ENCODE measurements at places on chromosomes 4 and X.

GRCh38 chr4:101141230-101141629, 206.1 kb downstream of the PPP3CA start:
- DNase-seq, result no peak
- H3K4me3 ChIP-seq, result no peak overlapping the region
- H3K27me3 ChIP-seq, result no peaks in the 10 kb centered on the region
- H3K36me3 ChIP-seq, result no peaks in the 10 kb centered on the region

DNA sequence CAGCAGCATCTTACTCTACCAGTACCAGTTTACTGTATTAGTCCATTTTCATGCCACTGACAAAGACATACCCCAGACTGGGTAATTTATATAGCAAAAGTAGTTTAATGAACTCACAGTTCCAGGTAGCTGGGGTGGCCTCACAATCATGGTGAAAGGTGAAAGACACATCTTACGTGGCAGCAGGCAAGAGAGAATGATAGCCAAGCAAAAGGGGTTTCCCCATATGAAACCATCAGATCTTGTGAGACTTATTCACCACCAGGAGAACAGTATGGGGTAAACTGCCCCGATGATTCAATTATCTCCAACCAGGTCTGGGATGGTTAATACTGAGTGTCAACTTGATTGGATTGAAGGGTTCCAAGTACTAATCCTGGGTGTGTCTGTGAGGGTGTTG, 69.3 kb downstream of the YIPF6 start:
- no peaks in the 10 kb centered on the region for H3K36me3 ChIP-seq
- H3K27me3 ChIP-seq, result no peaks in the 10 kb centered on the region
- H3K4me1 ChIP-seq, result no peaks in the 10 kb centered on the region

- no peak for DNase-seq
- no peaks in the 10 kb centered on the region for H3K4me1 ChIP-seq
- H3K27me3 ChIP-seq, result no peaks in the 10 kb centered on the region
- H3K27ac ChIP-seq, result no peak overlapping the region
Observed at GRCh38 chrX:71017396-71017939, 50.7 kb downstream of the SNX12 start.

DNA sequence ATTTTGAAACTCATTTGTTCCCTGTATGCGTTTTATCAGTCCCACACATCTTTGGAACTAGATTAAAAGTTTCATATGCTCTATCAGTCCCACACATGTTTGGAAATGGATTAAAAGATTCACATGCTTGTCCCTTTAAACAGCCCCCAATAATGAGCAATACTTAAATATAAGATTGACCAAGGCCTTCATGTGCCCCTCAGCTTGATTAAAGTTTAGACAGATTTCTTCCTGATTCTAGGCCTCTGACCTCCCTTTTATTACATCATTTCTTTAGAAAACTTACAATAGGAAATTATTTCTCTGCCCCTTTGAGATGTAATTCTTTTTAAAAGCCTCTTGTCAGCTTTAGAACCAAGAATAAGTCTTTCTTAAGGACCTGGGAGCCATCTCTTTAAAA, 31.7 kb upstream of the CABS1 start:
- no peak overlapping the region for H3K4me3 ChIP-seq
- no peak for DNase-seq
- H3K27me3 ChIP-seq, result no peaks in the 10 kb centered on the region
- H3K36me3 ChIP-seq, result no peaks in the 10 kb centered on the region

- H3K4me3 ChIP-seq, result no peak overlapping the region
- H3K27me3 ChIP-seq, result no peaks in the 10 kb centered on the region
- no peak for DNase-seq
Observed at GRCh38 chr4:147408189-147408588, 72.7 kb upstream of the EDNRA start.

DNA sequence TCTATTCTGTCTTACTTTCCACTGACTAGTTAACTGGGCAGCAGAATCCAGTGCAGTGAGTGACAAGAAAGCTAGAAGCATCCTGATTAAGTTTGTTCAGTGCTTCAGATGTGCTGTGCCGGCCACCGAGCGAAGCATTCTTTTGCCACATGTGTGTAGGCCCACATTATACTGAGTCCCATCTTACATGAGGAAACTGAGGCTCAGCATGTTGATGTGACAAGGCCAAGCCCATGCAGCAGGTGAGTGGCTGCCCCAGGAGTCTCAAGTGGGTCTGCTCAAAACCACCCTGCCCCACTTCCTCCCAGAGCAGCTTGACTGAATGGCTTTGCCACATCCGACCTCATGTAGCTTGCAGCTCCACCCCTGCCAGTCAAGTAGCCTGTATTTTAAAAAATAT, 50.5 kb downstream of the RHOH start:
- no peaks in the 10 kb centered on the region for H3K27me3 ChIP-seq
- no peak overlapping the region for H3K4me3 ChIP-seq
- no peaks in the 10 kb centered on the region for H3K36me3 ChIP-seq
- H3K27ac ChIP-seq, result no peak overlapping the region
- H3K4me1 ChIP-seq, result no peaks in the 10 kb centered on the region

DNA sequence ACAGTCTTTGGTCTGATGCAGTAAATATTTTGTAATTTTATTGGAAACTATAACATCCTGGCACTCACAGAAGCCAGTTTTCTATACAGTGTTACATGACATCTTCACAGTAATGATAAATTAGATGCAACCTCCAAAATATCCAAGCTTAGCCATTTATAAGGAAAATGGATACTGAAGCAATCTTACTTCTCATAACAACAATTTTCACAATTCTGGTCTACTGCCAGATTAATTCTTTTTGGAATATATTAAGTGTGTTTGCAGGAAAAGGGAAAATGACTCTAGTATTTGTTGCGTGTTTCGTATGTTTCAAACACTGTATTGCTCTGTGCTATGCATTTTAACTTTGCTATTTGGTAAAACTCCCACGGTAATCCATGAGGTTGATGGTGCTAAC, 1870.9 kb downstream of the ARAP2 start:
- H3K27me3 ChIP-seq, result no peaks in the 10 kb centered on the region
- no peaks in the 10 kb centered on the region for H3K36me3 ChIP-seq
- no peak for DNase-seq

- DNase-seq, result no peak
- no peaks in the 10 kb centered on the region for H3K36me3 ChIP-seq
- H3K27me3 ChIP-seq, result no peaks in the 10 kb centered on the region
- no peak overlapping the region for H3K4me3 ChIP-seq
- no peak overlapping the region for H3K27ac ChIP-seq
- H3K4me1 ChIP-seq, result no peaks in the 10 kb centered on the region
Observed at GRCh38 chr4:89353514-89353913, 45.9 kb upstream of the GPRIN3 start.

DNA sequence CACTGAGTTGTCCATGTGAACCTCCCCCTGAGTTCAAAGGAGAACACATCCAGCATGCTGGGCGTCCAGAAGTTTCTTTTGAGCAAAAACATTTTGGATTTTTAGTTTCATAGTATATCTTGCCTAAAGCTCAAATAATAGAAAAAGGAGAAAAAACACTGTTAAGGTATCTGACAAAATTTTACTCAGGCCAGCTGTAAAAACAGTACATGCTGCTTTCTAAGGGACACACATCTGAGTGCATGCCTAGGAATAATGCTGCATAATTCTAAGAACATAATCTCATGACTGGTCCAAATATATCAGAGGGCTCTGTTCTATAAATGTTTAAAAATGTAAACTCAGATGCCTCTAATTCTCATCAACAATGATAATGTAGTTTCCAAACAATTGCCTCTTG, 561.3 kb upstream of the INTU start:
- H3K27ac ChIP-seq, result no peak overlapping the region
- H3K27me3 ChIP-seq, result no peaks in the 10 kb centered on the region
- no peaks in the 10 kb centered on the region for H3K36me3 ChIP-seq
- DNase-seq, result no peak
- no peak overlapping the region for H3K4me3 ChIP-seq

- H3K4me3 ChIP-seq, result no peak overlapping the region
- peak; percentile 72 for DNase-seq
- no peaks in the 10 kb centered on the region for H3K4me1 ChIP-seq
- no peaks in the 10 kb centered on the region for H3K27me3 ChIP-seq
Observed at GRCh38 chrX:22095286-22095685, 63.2 kb downstream of the PHEX start.

DNA sequence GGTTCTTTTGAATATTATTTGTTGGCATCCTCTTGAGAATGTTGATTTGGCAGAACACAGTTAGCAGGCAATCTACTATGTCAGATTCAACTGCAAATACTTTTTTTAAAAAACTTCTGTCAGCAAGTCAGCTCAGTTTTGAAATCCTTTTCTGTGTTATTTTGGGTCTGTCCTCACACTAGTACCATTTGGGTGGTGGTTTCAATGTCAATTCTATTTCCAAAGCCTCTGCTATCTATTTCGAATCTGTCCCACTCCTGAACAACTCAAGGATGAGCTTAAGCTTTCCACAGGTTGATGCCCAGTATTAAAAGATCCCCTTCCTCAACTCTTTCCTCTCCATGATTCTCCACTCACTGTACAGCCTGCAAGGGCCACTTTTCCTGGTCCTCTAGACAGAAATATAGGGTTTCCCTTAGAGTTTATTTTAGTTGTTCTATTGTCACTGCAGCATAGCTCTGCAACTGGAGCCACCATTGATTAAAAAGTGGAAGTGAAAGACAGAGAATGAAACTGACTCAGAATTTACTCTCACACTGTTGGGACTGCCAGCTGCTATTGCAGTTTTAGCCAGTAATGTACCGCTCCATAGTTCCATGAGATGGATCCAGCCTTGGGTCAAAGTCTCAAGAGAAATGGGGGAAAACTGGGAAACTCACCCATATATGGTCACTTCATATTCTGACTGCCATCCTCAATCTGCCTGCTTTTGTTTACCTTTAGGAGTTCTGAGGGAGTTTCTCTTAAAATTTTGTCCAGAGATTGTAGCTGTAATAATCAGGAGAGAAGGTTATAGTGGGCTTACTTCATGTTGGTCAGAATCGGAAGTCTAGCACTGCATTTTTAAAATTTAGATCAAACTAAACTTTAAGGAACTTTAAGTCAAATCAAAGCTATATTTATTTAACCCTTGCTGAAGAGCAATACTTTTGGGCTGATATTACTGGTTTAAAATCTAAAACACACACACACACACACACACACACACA, 14.6 kb downstream of the HDX start:
- no peaks in the 10 kb centered on the region for H3K4me1 ChIP-seq
- peaks cover 2% of the 10 kb centered on the region for H3K36me3 ChIP-seq
- no peak overlapping the region for H3K27ac ChIP-seq

GRCh38 chrX:41629539-41629938, 59.2 kb upstream of the GPR34 start:
- no peaks in the 10 kb centered on the region for H3K27me3 ChIP-seq
- no peak overlapping the region for H3K27ac ChIP-seq
- H3K4me3 ChIP-seq, result no peak overlapping the region
- no peaks in the 10 kb centered on the region for H3K36me3 ChIP-seq
- DNase-seq, result no peak

GRCh38 chr4:61556277-61556676, 356.2 kb downstream of the ADGRL3 start:
- no peak for DNase-seq
- H3K27me3 ChIP-seq, result no peaks in the 10 kb centered on the region
- H3K36me3 ChIP-seq, result no peaks in the 10 kb centered on the region
- H3K27ac ChIP-seq, result peak overlapping the region; percentile 55
- no peak overlapping the region for H3K4me3 ChIP-seq

DNA sequence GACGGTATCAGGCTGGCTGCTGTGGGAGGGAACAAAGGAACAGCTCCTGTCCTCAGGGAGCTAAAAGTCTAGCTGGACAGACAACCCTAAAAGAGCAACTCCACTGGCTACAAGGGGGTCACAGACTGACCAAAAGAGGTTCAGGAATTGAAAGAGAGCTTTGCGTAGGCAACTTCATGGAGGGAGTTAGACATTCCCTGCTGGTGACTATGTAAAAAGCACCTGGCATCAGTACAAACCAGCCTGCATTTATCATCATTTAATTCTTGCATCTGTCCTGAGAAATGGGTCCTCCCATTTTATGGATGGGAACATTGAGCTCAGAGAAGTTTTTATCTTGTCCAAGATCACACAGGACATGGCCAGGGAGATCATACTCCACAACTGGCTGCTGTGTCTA, 1.4 kb upstream of the LGI2 start:
- peak overlapping the region; percentile 74 for H3K27ac ChIP-seq
- no peaks in the 10 kb centered on the region for H3K27me3 ChIP-seq
- no peaks in the 10 kb centered on the region for H3K36me3 ChIP-seq
- H3K4me1 ChIP-seq, result peaks cover 25% of the 10 kb centered on the region
- H3K4me3 ChIP-seq, result no peak overlapping the region
- DNase-seq, result no peak

GRCh38 chrX:39439906-39440798, 638.9 kb downstream of the MID1IP1 start:
- no peak for DNase-seq
- no peak overlapping the region for H3K4me3 ChIP-seq
- no peaks in the 10 kb centered on the region for H3K4me1 ChIP-seq
- H3K36me3 ChIP-seq, result no peaks in the 10 kb centered on the region

DNA sequence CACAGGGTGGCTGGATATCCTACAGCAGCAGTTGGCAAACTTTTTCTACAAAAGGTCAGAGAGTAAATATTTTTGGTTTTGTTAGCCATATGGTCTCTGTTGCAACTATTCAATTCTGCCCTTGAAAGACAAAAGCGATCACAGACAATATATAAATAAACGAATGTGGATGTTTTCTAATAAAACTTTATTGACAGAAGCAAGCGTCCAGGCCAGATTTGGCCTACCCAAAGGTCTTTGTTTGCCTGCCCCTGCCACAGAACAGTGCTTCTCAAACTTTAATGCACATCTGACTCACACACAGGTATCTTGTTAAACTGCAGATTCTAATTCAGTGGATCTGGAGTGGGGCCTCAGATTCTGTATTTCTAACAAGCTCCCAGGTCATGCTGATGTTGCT, 621.4 kb upstream of the DIPK2B start:
- H3K4me3 ChIP-seq, result no peak overlapping the region
- no peaks in the 10 kb centered on the region for H3K4me1 ChIP-seq
- no peak overlapping the region for H3K27ac ChIP-seq
- no peaks in the 10 kb centered on the region for H3K36me3 ChIP-seq
- H3K27me3 ChIP-seq, result no peaks in the 10 kb centered on the region
- no peak for DNase-seq

DNA sequence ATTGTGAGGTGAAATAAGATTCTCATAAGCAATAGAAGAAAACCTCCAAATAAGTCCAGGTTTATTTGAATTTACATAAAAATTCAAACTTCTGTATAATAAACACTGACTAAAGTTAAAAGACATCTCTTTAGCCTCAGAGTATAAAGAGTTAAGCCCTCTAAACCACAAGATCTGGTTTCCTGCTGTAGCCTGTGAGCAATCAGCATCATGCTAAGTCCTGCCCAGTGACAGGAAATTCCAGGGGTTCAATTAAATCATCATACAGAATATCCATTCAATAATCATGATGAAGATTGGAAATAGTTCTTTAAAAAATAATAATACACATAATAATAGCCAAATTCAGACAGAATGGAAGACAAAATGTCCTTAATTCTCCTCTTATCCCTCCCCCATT, 139.2 kb upstream of the DGKK start:
- H3K27ac ChIP-seq, result no peak overlapping the region
- no peaks in the 10 kb centered on the region for H3K36me3 ChIP-seq
- H3K27me3 ChIP-seq, result no peaks in the 10 kb centered on the region

All from tibial artery (tissue), 4 donors.